ENCODE measurements at places on chromosomes 2 and 18.
A peak's percentile ranks its signal among the peaks of the same experiment; 100 is the strongest.

DNA sequence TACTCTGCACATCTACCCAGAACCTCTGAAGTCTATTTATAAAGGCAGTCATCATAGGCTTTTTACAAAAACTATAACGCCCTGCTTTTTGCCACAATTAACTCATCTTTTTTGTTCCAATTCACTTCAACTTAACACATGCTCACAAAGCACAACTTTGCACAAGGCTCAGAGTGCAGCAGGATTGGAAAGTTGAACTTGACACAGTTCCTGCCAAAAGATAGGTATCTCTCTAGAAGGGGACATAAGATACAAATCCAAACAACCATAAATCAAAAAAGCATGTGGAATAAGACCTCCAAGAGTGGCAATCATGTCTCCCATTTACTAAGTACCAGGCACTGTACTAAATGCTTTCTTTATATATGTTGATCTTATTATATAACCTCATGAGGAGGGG is 36.2 kb downstream of the RPL37A start:
- no peak for DNase-seq

DNA sequence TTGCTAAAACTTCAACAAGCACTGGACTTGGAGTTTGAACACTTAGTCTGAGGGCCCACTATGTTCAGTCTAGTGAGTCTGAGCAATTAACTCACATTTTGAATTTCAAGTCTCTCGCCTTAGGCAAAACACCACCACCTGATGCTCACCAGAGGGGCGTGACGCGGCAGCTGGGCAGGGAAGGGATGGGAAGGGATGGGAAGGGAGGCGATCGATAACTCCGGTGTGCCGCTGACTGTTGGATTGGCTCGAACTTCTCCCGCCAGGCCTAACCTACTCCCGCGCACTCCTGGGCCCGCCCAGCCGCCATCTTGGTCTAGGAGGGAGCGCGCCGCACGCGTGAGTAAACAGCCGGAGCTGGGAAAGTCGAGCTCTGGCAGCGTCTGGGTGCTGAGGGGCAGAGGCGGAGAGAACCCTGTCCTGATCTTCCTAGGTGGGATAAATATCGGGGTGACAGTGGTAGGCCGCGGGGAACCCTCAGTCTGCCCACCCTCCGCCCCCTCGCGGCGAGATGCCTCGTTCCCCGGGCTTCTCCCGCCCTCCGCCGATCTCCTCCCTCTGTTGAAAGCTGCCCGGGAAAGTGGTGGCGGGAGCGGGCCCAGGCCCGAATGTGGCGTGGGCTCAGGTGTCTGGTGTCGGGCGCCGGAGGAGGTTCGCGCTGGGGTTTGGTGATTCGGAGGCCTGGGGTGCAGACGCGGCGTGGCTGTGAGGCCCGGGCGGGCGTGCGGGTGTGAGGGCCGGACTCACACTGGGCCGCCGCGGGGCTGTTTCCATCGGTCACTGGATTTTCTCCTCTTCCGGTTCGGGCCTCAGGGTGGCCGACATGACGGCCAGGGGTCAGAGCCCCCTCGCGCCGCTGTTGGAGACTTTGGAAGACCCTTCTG is at the start of gene RIF1:
Gene RIF1 (plus strand): TSS at position 302 of the 884 bp plus-strand sequence. CDS start 522 bp downstream, at position 824.
- DNase-seq: peak; percentile 91

DNA sequence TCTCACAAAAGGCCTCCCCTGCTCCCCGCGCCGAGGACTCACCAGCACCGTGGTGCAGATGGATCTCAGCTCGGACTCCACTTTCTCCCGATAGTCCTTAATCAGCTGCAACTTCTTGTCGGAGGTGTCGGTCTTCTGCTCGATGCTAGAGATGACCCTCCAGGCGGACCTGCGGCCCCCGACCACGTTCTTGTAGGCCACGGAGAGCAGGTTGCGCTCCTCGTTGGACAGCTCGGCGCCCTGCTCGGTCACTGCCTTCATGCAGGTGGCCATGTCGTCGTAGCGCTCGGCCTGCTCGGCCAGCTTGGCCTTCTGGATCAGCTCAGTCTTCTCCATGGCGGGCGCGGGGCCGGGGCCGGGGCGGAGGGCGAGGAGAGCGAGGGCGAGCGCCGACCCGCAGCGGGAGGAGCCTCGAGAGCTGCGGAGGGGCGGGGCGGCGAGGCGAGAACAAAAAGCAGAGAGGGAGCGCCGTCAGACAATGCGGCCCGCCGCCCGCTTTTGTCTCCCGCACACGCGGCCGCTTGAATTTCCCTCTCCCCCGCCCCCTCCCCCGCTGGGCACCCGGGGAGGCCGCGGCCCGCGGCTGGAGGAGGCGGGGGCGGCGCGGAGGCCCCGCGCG is 571 bp downstream of the YWHAQ start:
- DNase-seq: peak; percentile 85

GRCh38 chr2:215178121-215178520 is 39.7 kb upstream of the ABCA12 start:
- DNase-seq: no peak

GRCh38 chr2:9137379-9138150 is 69.0 kb upstream of the ASAP2 start:
- no peak for DNase-seq

DNA sequence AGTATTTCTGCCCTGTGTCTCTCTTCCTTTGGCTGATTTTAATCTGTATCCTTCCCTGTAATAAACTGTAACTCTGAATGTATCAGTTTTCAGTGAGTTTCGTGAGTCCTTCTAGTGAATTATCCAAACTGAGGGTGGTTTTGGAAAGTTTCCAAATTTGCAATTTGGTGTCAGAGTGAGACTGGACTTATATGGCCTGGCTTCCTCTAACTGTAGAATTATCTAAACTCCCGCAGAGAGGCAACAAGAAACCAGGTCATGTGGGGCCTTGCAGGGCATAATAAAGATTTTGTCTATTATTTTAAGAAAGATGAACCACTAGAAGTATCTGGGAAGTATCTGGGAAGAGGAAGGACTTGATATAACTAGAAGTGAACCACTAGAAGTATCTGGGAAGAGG is 95.3 kb upstream of the RNF152 start:
- no peak for DNase-seq

GRCh38 chr2:236095504-236095903 is 72.7 kb downstream of the GBX2 start:
- no peak for DNase-seq

- DNase-seq: no peak
Measured at GRCh38 chr2:8458503-8459459, 223.1 kb upstream of the ID2 start.
